RWPE2 (cell line): ENCODE measurements at places on chromosomes 1 and 21.
A peak's percentile ranks its signal among the peaks of the same experiment; 100 is the strongest.

DNA sequence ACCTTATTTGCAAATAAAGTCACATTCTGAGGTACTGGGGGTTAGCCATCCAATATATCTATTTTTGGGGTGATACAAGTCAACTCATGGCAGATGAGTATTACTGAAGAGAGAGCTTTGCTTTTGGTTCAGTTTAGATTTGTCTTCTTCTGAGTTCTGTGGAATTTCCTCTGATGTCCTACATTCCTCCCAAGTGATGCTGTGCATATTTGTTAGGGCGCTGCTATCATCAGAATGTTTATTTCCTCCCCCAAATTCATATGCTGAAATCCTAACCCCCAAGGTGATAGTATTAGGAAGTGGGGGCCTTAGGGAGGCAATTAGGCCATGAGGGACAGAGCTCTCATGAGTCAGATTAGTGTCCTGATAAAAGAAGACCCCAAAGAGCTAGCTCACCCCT lies 96.2 kb upstream of the WLS start:
- no peak for DNase-seq

GRCh38 chr1:226001963-226002666 lies 3.0 kb upstream of the SDE2 start:
- no peak for DNase-seq

DNA sequence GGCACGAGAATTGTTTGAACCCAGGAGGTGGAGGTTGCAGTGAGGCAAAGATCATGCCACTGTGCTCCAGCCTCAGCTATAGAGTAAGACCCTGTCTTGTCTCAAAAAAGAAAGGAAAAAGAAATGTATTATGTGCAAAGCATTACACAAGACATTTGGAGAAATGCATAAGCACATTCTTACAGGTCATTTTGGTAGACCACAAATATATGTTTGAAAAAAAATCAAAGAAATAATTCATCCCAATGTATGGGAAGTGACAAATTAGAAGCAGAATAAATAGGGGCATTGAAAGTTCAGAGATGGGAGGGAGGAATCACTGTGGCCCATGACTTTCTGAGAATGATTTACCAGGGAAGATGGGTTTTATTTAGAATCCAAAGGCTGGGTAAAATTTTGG lies 283.5 kb upstream of the ADAMTS5 start:
- no peak for DNase-seq

GRCh38 chr1:202283991-202284390 lies 57.7 kb downstream of the UBE2T start:
- peak; percentile 91 for DNase-seq

- no peak for DNase-seq
Observed at GRCh38 chr21:33560965-33561364, 18.1 kb downstream of the SON start.

GRCh38 chr1:20469406-20470076 lies 16.5 kb downstream of the CAMK2N1 start:
- no peak for DNase-seq

DNA sequence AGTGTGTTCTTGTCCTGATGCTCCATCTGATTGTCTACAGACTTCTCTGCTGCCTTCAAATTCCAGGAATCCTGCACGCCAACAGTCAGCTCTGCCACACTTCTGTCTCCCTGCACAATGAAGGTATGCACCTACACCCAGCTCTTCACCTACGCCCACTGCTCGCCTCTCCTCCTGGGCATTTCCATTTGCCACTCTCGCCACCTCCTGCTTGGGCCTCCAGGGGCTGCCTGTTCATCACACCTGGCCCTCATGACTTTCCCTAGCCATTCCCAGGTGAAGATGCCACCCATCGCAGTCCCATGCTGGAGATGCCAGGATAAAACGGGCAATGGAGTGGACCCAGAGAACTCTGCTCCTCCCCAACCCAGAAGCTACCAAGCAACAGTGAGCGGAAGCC lies 96.5 kb upstream of the ATP1A1 start:
- no peak for DNase-seq

DNA sequence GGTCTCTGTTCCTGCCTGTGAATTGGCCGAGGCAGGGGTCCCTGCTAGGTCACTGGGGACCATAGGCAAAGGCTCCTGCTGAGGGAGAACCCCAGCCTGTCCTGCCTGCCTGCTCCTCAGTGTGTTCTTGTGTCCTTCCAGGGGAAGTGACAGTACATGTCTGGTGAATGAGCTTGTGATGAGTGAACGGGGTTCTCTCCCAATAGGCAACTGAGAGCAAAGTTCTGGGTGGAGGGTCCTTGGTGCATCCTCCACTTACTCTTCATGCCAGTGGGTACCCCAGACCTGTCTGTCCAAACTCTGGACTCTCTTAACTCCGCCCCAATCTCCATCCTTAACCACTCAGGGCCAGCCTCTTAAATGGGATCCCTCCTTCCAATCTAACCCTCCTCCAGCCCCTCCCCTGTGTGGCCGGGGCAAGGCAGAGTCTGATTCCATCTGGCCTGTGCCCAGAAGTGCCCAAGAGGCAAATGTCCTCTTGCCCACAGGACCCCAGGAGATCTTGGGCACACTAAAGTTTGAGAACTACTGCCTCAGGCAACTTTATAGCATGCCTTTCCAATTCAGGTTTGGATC lies 2.0 kb downstream of the XKR8 start:
- no peak for DNase-seq

- DNase-seq: no peak
Observed at GRCh38 chr1:1137256-1138045, 21.6 kb upstream of the C1orf159 start.

GRCh38 chr1:33814166-33814565 lies 49.7 kb upstream of the HMGB4 start:
- no peak for DNase-seq

- no peak for DNase-seq
Observed at GRCh38 chr1:230833511-230833910, 34.8 kb downstream of the C1orf198 start.

DNA sequence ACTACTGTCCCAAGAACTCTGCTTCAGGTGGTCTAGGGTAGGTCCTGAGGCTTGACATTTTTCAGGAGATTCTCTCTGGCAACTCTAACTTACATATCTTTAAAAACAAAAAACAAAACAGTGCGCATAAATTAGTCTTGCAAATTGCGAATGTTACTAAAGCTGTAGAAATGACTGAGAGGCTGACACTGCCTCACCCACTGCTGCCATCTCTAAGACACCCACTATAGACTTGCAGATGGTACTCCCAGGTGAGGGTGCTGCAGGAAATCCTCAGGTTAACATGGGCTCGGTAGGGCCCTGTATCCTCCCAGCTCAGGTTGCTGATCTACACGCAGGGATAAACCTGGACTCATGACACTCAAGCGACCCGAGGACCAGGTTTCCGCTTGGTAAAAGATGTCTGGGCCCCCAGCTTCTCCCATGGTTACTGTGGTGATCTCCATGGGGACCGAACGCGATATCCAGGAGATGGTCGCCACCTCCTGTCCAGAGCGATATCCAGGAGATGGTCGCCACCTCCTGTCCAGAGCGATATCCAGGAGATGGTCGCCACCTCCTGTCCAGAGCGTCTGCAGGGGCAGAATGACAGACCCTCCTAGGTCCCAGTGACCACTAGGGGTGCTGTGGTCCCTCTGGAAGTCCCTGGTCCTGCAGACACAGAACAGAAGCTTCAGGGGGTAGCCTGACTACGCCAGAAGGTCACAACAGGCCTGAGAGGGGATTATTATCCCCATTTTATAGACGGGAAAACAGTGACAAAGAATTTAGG lies 16.2 kb upstream of the LY9 start:
- DNase-seq: no peak

GRCh38 chr1:232982238-232982944 lies 32.0 kb downstream of the NTPCR start:
- DNase-seq: no peak

DNA sequence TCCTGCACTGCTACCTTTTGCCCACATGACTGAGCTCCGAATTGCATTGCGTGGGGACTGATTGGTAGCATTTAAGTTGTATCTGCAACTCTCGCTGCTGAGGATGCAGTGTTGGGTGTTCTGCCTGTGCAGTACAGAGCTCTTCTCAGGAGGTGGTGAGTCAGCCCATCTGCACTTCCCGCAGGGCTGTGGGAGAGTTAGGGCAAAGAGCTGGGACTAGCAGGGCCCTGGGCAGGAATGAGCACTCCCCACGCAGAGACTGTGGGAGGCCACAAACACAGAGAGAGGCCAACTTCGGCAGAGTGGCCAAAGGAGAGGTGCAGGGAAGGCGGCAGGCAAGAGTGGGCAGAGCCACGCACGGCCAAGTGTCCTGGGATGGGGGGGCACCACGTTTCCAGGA lies 244.7 kb downstream of the SIPA1L2 start:
- DNase-seq: no peak

DNA sequence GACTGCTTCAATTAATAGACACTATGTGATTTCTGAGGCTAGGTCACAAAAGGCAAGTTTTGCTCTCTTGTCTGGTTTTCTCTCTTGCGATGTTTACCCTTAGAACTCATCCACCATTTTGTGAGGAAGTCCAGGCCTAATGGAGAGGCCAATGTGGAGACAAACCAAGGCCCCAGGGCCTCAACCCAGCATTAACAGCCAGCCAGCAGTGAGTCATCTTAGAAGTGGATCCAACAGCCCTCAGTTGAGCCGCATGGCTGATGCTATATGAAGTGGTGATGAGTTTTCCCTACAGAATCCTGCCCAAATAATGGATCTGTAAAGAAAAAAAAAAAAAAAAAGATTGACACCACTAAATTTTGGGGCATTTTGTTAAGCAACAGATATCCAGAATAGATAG lies 95.1 kb downstream of the DNTTIP2 start:
- DNase-seq: no peak

GRCh38 chr1:6358757-6359201 lies 34.8 kb downstream of the ACOT7 start:
- DNase-seq: no peak

DNA sequence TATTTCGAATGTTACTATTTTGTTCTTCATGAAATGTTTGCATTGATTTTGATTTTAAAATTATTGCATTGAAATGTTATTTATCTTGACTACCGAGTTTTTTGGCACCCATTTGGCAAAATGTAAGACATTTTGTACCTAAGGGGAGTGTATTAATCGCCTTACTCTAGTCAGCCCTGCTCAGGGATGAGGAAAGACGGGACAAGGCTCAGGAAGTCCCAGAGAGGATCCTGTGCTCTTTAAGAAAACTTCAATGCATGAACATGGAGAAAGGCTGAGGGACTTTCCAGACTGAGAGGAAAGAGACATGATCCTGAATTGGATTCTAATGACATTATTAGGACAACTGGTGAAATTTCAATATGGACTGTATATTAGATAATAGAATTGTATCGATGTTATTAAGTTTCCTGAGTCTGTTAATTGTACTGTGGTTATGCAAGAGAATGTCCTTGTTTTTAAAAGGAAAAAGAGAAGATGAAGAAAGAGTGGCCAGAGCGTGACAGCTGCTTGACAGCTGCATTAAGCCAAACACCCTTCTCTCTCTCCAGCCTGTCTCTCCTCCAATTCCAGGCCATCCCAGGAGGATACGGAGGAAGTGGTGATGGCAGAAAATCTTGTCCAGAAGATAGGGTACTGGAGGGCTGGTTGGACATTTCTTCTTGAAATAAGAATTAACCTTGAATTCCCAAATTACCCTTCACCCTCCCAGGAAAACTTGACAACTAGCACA lies 66.0 kb downstream of the PLEKHA6 start:
- DNase-seq: no peak

DNA sequence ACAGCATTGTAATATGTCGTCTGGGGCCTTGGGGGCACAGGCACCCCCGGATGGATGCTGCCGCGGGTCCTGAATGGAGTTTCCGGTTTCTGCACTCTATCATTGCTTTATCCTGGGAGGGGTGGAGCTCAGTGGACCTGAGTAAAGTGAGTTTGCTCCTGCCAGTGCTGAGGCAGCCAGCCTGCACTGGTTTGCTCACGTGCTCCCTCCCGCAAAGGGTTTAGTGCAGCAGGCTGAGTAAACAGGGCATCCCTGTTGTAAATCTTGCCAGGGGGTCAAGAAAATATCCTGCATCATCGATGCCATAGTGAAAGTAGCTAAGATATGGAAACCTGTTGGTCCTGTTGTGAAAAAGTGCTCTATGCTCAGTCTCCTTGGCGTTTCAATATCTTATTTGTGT lies 85.6 kb upstream of the BRINP3 start:
- no peak for DNase-seq

GRCh38 chr1:1373815-1374588 lies 1.0 kb downstream of the AURKAIP1 start:
- DNase-seq: no peak

DNA sequence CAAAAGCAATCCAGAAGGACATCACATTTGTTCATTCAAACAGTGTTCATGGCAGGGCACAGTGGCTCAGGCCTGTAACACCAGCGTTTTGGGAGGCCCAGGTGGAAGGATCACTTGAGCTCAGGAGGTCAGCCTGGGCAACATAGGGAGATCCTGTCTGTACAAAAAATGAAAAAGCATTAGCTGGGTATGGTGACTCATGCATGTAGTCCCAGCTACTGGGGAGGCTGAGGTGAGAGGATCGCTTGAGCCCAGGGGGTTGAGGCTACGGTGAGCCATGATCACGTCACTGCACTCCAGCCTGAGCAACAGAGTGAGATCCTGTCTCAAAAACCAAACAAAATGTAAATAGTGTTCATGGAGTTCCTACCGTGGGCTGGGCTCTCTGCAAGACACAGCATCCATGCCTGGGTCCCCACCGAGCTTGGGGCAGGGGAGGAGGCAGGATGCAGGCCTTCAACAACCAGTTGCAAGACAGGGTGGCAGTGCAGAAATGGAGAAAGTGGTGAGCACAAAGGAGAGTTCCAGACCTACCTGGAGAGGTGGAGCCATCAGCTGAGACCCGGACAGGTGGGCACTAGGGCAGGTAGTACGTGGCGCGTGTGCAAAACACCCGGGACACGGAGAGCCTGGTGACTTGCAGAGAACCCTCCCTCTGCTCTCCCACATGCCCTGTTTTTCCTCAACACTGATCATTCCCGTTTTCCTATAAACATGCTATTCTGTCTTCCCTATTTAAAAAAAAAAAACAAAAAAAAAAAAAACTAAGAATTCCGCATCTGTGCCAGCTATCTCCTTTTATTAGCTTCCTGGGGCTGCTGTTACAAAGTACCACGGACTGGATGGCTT lies 138.9 kb downstream of the TOMM20 start:
- DNase-seq: no peak

DNA sequence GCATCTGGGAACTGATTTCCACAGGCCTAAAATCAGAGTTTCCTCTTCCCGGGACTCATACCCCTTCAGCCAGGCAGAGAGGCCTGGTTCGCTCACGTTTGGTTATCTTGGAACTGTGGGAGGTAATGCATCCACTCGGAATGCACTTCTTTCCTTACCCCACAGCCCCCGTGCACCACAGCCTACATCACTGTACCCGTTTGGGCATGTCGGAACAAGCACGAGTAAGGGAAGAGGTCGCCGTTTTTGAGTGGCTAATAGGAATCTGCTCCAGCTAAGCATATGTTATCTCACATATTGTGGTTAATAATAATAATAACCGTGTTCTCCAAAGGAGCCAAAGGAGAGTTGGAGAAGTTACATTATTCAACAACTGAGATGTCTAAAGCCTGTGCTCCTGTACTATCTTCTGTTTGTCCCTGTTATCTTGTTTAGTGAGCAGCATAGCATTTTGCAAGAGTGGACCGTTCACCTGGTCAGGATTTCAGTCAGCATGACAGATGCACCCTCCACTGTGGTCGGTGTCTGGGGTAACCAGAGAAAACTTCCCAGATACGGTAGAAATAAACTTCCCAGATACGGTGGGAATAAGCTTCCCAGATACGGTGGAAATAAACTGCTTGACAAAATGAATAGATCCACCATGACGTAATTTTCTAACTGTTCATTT lies 198.6 kb downstream of the SDCCAG8 start:
- no peak for DNase-seq
